Mesothelial cell of epicardium (in vitro differentiated cells): ENCODE measurements at places on chromosomes 13 and 19. TPM values are rescaled to one million over a fixed set of nuclear protein-coding genes. Genes with fewer than 3 reads are reported as not detected.

Gene KLK2
- total RNA-seq, result not detected in 3 replicates

GRCh38 chr19:19077103-19077502 lies 13.3 kb downstream of the SLC25A42 start:
- no peak for DNase-seq

Gene SLC7A10
- total RNA-seq, result 0.91 to 1.1 TPM (median 0.92 TPM) in 3 replicates

Gene KLK15
- total RNA-seq, result not detected in 3 replicates
